T-helper 1 cell (primary cell): ENCODE measurements at places on chromosomes 7 and 10.

DNA sequence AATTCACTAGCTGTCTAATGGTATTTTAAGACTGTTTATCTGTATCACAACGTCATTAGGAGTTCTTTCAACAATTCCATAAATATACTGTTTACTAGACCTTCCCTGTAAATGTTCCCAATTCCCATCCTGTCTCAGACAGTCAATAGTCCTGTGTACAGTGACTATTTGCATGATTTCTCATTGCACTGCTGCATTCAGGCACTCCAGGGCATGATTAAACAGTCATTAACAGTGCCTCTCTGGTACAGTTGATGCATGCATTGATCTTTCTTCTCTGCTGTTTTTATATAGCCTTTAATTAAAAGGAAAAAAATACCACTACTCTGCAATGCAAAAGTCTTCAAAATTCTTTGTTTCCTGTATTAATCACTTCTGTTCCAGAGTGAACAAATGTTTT lies 51.5 kb upstream of the MTURN start:
- DNase-seq, result no peak

- DNase-seq, result no peak
These were observed 928.7 kb downstream of the IPMK start for GRCh38 chr10:57338823-57339558.

GRCh38 chr7:47497367-47498096 lies 84.4 kb downstream of the TNS3 start:
- DNase-seq, result no peak

- no peak for DNase-seq
These were observed 29.7 kb downstream of the KIAA1217 start for GRCh38 chr10:24238519-24239247.

GRCh38 chr7:18834577-18834976 lies 282.9 kb downstream of the TWIST1 start:
- DNase-seq, result no peak

GRCh38 chr7:156827587-156828203 lies 65.3 kb downstream of the LMBR1 start:
- DNase-seq, result no peak

DNA sequence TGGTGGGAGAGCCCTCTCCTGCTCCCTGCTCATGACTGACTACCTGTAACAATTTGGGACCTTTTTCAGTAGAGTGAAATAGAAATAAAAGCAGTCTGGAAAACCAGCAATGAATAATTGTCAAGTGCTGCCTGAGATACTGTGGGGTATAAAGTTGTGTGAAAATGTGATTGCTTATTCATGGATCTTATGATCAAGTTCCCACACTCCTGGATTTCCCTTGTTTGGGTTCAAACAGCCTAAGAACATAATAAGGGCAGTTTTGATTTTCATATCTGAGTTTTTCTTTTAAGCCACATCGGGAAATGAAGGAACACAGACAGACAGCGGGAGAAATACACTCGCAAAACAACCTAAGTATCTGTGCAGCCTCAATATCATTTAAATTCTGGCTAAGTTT lies 52.9 kb downstream of the CALD1 start:
- no peak for DNase-seq

DNA sequence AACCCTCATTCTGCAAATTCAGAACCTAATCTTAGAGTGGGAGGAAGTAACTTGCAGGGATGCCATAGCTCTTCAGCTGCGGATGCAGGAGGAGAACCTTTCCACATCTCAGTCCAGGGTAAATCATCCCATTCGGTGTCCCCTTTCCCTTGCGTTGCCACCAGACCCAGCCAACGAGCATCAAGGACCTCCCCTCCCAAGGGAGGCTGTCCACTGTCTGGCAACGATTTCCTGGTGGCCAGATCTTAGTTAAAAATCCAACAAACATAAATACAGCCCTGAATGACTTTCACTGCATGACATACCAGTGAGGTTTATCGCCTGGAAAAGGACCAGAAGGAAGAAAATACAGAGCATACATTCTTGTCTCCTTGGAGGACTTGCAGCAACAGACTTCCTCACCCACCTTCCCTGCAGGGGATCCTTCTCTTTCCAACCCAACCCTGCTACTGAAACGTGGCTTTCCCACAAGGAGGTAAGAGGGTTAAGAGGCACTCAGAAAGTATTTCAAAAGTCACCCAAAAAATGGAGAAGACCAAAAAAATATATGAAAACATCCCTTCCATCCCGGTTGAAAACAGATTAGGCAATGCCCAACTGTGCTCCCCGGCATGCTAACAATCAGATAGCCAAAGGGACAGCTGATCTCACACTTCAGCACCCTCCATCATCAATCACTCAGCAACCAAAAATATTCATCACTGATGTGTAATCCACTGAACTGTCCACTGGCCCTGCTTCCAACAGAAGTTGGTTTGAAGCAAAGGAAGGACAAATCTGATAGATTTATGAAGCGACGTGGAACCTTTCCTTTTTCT lies 206.6 kb downstream of the TNS3 start:
- no peak for DNase-seq

GRCh38 chr10:122325235-122325634 lies 49.3 kb upstream of the PLEKHA1 start:
- no peak for DNase-seq
